Hepatic stellate cell (primary cell): ENCODE measurements at places on chromosomes 2 and 18.

DNA sequence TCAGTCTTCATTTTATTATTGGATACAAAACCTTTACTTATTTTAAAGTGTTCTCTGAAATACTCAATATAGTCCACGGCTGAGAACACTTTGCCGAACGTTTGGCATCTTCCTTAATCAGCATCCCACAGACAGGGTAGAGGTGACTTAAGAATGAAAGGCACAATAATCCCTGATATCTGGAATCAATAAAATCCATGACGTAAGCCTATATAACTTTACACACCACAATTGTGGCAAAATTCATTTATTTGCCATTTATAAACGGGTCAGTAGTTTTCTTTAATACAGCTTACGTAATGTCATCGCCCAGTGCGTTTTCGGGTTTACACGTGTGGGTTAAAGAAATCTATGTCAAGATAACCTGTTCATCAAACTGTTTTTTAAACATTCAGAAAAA is 1.3 kb downstream of the MGAT4A start:
- no peak for DNase-seq

DNA sequence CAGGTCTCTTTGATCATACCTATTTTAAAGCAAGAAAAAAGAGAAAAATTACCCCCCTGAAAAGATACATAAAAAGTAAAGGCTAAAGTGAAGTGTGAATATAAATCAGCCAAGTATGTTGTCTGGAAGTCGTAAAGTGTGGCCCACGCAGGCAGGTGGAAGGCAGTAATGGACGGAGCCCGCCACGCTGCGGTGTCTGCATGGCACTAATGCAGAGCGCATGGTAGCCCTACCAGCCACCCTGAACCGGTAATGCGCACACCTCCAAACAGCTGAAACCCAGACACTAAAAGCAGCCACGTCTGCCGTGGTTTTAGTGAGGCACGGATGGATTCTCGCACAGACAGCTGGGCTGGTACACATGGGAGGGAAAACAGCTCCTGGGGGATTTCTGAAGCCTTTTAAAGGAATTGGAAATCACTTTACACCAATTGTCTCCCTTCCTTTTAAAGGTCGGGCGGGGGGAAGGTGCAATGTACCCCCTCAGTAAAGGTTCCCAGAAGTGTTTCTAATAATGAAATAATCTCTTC is 615.2 kb downstream of the CNTNAP5 start:
- no peak for DNase-seq

- DNase-seq, result no peak
These were observed 32.6 kb downstream of the MYO7B start for GRCh38 chr2:127568128-127568527.

- no peak for DNase-seq
These were observed 87.1 kb downstream of the GFPT1 start for GRCh38 chr2:69299772-69300516.

- no peak for DNase-seq
These were observed 134.5 kb upstream of the CAB39 start for GRCh38 chr2:230578106-230578505.

- no peak for DNase-seq
These were observed 173.6 kb downstream of the GRB14 start for GRCh38 chr2:164447660-164448059.

DNA sequence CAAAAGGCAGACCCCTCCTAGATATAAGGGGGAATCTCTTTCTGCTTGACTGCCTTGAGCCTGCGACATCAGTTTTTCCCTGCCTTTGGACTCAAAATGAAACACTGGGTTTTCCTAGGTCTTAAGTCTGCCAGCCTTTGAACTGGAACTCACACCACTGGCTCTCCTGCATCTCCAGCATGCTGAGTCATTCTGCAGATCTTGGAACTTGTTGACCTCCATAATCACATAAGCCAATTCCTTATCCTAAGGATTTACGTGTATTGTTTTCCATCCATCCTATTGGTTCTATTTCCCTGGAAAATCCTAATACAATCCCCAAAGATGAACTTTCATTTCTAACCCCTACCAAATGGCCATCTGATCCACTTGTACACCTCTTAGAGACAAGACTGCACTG is 88.0 kb downstream of the AFF3 start:
- DNase-seq, result no peak

- no peak for DNase-seq
These were observed 4.1 kb upstream of the SERPINB8 start for GRCh38 chr18:63965716-63966330.
